T47D (cell line): ENCODE measurements at places on chromosomes 1 and 21.
A peak's percentile ranks its signal among the peaks of the same experiment; 100 is the strongest.

DNA sequence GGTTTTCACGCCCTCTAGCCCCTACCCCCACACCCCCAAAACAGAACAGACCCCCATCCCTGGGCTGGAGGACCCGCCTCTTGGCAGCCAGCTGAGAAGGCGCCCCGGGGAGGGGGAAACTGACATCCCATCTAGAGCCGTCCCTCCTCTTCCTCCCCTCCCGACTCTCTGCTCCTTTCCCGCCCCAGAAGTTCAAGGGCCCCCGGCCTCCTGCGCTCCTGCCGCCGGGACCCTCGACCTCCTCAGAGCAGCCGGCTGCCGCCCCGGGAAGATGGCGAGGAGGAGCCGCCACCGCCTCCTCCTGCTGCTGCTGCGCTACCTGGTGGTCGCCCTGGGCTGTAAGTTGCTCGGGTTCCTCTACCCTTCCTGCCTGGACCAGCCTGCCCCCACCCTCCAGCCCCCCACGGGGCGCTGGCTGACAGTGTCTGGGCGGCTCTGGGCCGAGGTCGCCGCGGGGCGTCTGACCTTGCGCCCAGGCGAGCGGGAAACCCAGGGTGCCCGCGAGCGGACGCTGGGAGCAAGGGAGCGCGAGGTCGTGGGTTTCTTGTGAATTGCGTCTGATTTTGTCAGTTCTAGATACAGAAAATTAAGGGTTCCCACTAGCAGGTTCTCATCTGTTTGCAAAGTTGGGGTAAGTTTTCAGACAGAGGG lies 618 bp downstream of the JAM2 start:
- DNase-seq: peak; percentile 26

GRCh38 chr1:2810281-2810680 lies 8.8 kb upstream of the TTC34 start:
- no peak for DNase-seq

DNA sequence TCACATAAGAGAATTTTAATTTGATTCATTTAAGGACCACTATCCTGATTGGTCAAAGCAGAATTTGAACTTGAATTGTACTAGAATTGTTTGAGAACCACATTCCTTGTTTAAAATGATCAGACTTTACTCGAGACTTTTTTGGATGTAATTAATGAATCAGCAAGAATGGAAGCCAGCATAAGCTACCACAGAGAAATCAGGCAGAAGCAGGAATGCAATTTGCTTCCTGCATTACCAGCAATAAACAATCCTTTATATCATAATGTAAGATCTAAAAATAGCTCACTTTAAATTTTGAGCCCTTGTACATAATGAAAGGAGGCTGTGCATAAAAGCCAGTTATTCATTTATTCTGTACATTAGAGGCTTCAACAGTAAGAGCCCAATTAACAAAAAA lies 119.8 kb upstream of the BACE2 start:
- no peak for DNase-seq

- DNase-seq: no peak
Observed at GRCh38 chr1:119144813-119145212, 4.4 kb upstream of the WARS2 start.

- no peak for DNase-seq
Observed at GRCh38 chr1:80064524-80064923, 1058.0 kb upstream of the ADGRL4 start.

DNA sequence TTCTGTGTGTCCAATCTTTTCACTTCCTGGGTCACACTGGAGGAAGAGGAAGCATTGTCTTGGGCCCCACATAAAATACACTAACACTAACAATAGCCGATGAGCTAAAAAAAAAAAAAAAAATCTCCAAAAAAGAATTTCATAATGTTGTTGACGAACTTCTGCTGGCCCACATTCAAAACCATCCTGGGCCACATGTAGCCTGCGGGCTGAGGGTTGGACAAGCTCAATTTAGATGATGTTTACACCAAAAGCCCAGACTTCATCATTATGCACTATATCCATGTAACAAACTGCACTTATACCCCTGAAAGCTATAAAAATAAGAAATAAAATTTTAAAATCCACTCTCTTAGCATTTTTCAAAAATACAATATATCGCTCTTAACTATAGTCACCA lies 187.8 kb upstream of the PTBP2 start:
- DNase-seq: no peak

DNA sequence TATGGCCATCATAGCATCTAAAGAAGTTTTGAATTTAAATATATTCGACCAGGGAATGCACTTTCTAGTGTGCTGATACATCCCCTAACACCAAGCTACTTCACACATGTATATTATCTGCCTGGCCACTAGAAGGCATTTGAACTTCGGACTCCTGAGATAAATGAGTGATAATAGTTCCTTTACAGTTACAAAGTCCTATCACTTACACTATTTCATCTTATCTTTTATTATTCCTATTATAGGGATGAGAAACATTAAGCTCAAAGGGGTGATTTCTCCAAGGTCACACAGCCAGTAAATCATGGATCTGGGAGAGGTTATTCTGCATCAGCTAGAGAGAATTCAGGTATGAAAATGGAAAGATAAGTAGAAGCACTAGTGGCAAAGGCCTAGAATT lies 40.3 kb downstream of the GPATCH2 start:
- DNase-seq: no peak

GRCh38 chr1:206713910-206714312 lies 29.2 kb downstream of the MAPKAPK2 start:
- DNase-seq: no peak
